ENCODE measurements at places on chromosomes 7 and 10.

DNA sequence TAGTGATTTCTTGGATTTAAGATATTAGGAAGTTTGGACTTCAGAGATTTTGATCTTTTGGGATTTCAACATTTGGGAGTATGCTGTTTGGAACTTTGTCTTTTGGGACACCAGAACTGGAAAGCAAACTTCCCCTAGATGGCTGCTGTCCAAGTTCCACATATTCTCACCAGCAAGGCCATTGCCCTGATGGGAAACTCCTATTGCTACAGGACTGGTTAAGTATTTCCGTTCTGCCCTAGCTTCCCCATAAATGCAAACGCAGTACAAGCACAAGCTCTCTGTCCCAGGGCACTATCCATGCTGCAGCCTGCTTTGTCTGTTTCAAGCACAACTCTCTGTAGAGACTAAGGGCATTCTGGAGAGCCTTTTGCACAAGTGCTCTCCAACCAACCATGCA, 79.3 kb upstream of the SLC25A13 start:
- DNase-seq: no peak

- DNase-seq: no peak
These were observed 412.1 kb upstream of the CELF2 start for GRCh38 chr10:10605551-10606081.

DNA sequence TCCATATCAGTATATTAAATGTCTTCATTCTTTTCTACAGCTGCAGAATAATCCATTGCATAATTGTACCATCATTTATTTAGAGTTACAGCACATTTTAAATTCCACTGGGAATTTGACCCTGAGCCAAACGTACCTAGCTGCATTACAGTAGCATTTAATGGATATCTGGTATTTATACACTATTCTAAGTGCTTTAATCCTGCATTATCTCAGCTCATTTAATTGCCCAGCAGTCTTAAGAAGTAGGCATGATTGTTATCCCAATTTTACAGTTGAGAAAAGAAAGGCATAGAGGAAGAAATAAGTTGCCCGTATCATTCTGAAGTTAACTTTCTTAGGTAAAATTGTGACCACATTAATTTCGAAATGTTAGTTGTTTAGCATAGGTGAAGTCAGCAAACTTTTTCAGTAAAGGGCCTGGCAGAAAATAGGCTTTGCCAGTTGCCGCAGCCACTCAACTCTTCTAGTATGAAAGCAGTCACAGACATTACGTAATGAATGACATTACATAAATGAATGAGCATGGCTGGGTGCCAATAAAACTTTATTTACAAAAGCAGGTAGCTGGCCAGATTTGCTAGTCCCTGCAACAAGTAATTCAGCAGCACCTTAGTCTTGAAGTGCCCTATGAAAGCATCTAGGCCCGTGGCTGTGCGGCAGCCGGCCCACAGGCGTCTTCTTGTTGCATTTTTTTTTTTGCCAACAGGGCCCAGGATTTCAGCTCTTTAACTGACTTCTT, 30.0 kb downstream of the GUSB start:
- no peak for DNase-seq

- no peak for DNase-seq
These were observed 636.1 kb upstream of the FZD8 start for GRCh38 chr10:36278176-36278575.

DNA sequence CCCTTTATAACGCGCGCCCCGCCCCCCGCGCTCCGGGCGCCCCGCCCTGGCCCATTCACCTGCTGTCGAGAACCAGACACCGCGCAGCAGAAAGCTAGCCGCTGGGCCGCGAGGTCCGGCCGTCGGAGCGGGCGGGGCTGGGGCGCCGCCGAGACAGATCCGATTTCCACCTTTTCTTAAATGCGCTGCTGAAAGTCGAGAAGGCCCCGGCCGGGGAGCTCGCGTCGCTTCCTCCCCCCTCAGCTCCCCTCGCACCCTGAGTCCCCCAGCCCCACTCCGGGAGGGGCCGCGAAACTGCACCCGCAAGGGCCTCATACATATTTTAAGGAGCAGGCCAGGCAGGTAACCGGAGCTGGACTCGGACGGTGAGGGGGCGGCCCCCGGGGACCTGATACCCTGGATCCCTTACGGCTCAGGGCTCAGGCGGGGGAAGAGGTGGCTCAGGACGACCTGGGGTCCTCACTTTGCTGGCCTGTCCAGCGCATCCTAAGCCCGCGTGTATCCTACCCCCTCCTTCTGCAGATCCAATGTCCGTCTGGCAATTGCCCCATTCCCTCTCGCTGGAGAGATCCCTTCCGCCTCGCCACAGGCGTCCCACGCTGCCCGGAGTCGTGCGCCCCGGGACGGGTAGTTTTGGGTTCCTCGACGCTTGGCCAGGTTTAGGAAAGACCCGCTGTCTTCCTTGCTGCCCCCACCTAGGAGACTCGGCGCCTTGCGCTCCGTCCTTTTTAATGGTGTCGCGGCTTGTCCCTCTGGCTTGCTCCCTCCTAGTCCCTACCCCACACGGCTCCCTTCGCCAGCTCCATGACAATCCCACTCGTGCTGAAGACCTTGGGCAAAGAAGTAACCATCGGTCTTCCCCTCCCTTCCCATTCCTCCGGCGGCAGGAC, 170.6 kb downstream of the UBE2H start:
- no peak for DNase-seq

- no peak for DNase-seq
These were observed 14.0 kb downstream of the RBM20 start for GRCh38 chr10:110657973-110658691.

GRCh38 chr7:133265821-133266220, 12.9 kb downstream of the EXOC4 start:
- DNase-seq: no peak

GRCh38 chr10:63724922-63725321, 203.7 kb downstream of the REEP3 start:
- no peak for DNase-seq

DNA sequence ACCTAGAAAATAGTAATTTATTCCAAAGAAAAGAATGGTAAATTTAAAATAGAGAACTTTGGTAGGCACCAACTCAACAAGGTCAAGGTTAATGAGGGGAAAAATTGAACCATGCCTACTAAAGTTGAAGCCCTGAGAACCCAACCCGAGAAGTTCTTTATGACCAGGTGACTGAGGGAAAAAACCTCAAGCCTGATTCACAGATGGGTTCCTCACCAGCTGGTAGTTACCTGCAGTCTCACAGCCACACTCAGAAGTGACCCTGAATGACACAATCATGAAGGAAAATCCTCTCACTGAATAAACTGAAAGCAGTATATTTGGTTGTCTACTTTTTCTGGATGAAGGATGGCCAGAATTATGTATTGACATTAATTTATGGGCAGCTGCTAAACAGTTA, 7.0 kb downstream of the C10orf67 start:
- DNase-seq: no peak

GRCh38 chr10:132855889-132856288, 69.9 kb upstream of the NKX6-2 start:
- DNase-seq: no peak

DNA sequence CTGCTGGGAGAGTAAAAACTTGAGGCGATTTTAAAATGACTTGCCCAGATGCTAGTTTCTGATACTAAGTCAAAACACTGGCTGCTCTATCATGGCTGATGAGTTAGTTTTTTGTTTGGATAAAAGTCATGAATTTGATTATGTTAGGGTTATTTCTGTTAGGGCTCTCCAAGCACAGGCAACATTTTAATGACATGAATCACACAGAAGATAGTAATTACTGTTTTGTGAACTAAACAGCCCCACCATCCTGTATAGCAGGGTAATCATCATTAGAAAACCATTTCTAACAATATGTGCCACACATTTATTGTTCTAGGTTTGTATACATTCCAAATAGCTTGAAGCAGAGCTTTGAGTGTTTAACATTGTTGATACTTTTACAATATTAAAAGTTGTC, 750.3 kb downstream of the ANKRD7 start:
- DNase-seq: no peak

- no peak for DNase-seq
These were observed 22.0 kb upstream of the HGF start for GRCh38 chr7:81791568-81792518.

DNA sequence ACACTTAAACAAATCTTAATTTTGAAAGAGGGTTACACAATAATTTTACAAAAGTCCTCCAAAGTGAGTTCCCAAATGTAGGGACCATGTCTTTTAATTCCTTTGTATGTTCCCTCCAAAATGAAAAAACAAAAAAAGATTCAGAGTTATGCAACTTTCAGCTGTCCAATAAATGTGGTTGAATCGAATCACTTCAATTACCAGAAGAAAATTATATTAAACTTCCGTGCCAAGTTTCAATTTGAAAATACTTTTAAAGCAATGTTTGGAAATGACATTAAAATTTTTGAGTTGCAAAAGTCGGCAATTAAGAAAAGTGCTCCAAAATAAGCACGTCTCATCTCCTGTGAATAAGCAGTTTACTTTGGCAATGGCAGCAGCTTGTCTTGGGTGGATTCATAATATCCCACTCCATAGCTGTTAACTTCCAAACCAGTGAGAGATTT, 60.3 kb upstream of the C1GALT1 start:
- no peak for DNase-seq

DNA sequence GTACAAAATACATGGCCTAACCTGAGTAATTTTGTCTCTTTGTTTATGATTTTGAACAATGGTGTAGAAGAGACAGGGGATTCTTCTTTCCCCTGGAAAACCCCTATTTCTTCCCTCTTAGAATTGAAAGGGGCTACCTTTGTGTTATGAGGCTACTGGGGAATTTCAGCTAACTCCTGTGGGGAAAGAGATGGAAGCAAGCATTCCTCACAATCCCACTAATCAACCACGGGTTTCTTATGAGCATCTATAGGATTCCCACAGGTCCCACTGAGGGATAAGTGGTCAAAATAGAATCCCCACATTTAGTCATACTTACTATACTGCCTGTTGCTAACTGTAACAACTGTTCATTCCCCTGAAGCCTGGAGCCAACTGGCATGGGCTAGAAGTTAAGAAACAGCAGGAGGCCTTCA, 32.2 kb upstream of the ITGB8 start:
- DNase-seq: no peak

Measured in substantia nigra (tissue), 51 donors.